ENCODE measurements at places on chromosomes 5 and 9.

DNA sequence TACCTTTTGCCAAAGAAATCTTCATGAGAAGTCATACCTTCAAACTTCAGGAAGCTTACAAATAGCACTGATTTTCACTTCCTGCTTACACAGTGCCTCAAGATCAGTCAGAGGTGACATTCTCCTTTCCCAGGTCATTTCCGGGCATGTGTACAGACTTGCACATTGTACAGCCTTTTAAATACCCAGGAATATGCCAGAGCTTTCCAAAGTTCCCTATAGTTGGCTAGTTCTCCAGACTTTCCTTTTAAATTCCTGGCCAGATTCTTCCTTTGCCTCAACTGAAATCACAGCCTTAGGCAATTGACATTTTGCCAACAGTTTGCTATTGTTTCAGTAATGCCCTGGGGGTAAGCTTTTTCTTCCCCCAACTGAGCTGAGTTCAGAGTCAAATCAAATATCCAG, 47.2 kb downstream of the RFX3 start:
- no peaks in the 10 kb centered on the region for H3K36me3 ChIP-seq
- H3K27me3 ChIP-seq: no peaks in the 10 kb centered on the region
- no peak overlapping the region for H3K27ac ChIP-seq
- no peak overlapping the region for H3K4me3 ChIP-seq
- peaks cover 6% of the 10 kb centered on the region for H3K4me1 ChIP-seq

DNA sequence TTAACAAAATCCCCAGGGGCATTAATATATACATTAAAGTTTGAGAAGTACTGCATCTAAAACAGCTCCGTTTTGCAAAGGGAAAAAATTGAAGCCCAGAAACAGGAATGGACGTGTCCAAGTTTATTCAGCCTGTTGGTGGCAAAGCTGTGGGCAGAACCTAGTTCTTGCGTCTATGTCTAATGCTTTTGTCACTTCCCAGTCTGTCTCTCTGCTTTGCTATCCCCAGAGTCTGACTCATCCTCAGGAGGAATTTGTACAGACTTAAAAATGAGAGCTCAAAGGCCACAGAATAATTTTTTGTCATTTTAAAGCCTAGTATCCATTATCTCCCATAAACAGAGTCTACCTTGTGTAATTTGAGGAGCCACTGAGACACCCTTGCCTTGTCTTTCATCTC, 330.9 kb upstream of the GRIA1 start:
- H3K27ac ChIP-seq: peak overlapping the region; percentile 26
- no peak for DNase-seq
- no peaks in the 10 kb centered on the region for H3K36me3 ChIP-seq
- H3K4me1 ChIP-seq: peaks cover 30% of the 10 kb centered on the region
- H3K4me3 ChIP-seq: no peak overlapping the region

DNA sequence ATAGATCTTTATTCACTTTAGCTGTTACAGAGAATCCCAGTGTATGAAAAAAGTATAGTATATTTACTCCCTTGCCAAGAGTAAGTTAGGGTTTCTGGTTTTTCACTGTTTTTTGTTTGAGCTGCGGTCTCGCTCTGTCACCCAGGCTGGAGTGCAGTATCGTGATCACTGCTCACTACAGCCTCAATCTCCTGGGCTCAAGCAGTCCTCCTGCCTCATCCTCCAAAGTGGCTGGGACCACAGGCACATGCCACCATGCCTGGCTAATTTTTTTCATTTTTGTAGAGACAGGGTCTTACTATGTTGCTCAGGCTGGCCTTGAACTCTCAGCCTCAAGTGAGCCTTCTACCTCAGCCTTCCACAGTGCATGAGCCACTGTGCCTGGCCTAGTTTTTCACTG, 3.0 kb downstream of the RAI14 start:
- H3K4me1 ChIP-seq: 0 out of 2 replicates have a peak, but pooled peaks cover 7% of the 10 kb centered on the region
- no peak for DNase-seq
- no peak overlapping the region for H3K27ac ChIP-seq
- no peaks in the 10 kb centered on the region for H3K27me3 ChIP-seq
- no peaks in the 10 kb centered on the region for H3K36me3 ChIP-seq

DNA sequence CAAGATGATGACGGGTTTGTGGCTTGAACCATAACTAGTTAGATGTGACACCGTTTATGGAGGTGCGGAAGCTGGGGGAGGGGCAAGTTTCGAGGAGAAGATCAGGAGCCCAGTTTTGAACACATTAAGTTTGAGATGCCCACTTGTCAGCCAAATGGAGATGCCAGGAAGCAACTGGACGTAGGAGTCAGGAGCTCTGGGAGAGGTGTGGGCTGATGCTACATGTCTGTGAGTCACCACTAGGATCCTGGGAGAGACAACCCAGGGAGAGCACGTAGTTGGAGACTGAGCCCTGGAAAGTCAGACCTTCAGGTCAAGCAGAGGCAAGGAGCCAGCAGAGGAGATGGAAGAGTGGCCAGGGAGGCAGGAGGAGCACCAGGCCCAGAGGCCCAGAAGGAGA, 48.8 kb upstream of the SLC25A51 start:
- H3K4me1 ChIP-seq: peaks cover 26% of the 10 kb centered on the region
- no peak overlapping the region for H3K27ac ChIP-seq
- no peaks in the 10 kb centered on the region for H3K27me3 ChIP-seq
- peaks cover 63% of the 10 kb centered on the region for H3K36me3 ChIP-seq
- DNase-seq: no peak

- no peaks in the 10 kb centered on the region for H3K27me3 ChIP-seq
- H3K27ac ChIP-seq: no peak overlapping the region
- no peak overlapping the region for H3K4me3 ChIP-seq
Observed at GRCh38 chr9:109903515-109904138, 123.6 kb downstream of the PALM2AKAP2 start.

GRCh38 chr9:7273575-7273974, 515.8 kb downstream of the KDM4C start:
- no peak for DNase-seq
- no peaks in the 10 kb centered on the region for H3K36me3 ChIP-seq
- no peaks in the 10 kb centered on the region for H3K4me1 ChIP-seq
- H3K27ac ChIP-seq: no peak overlapping the region
- no peaks in the 10 kb centered on the region for H3K27me3 ChIP-seq

GRCh38 chr9:134396258-134396742, 70.0 kb downstream of the RXRA start:
- peaks cover 8% of the 10 kb centered on the region for H3K36me3 ChIP-seq
- no peaks in the 10 kb centered on the region for H3K27me3 ChIP-seq
- DNase-seq: no peak
- H3K4me3 ChIP-seq: no peak overlapping the region
- H3K27ac ChIP-seq: no peak overlapping the region

DNA sequence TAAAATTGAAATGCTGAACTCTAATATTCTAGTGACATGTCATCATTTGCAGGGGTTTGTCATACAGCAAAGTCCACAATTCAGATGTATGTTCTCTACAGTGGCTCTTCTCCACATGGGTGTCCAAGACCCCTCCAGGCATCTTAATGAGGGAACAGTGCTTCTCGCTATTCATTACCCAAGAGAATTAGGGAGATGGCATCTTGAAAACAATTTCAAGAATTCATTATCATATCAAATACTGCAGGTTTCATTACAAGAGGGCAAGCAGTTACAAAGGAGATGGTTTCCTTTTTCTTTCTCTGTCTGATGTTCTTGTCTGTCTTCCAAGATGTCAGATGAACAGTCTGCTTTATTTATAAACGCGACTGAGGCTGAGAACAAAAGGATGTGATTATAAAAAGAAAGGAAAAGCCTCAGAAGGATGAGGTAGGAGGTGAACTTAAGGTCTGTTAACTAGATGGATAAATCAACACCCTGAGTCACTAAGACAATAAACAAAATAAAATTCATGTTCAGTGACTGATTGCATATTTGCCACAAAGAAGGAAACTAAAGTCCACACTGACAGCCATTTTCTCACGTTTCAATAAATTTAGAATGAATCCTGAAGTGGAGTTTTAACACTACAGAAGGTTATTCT, 326.7 kb upstream of the EFNA5 start:
- peak; percentile 72 for DNase-seq
- no peaks in the 10 kb centered on the region for H3K36me3 ChIP-seq
- no peak overlapping the region for H3K4me3 ChIP-seq
- H3K27ac ChIP-seq: peak overlapping the region; percentile 59

DNA sequence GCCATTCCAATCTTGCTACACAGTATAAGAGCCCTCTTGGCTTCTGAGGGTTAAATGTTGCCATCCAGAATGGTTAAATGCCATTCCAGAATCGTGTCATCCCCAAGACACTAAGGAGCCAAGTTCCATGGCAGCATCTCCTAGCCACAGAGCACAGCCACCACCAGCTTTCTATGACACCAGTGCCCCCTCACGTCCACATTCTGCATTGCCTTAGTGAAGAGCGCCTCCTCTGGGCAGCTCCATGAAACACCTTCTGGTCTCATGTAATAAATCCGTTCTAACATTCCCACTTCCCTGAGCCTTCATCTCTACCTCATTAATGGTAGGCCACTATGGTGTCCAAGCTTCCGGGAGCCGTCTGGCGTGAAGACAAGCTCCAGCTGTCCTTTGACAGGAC, 12.4 kb downstream of the CBY3 start:
- H3K27ac ChIP-seq: no peak overlapping the region
- peaks cover 10% of the 10 kb centered on the region for H3K36me3 ChIP-seq
- no peak overlapping the region for H3K4me3 ChIP-seq

GRCh38 chr5:84614906-84615305, 230.2 kb upstream of the EDIL3 start:
- no peaks in the 10 kb centered on the region for H3K36me3 ChIP-seq
- H3K27ac ChIP-seq: no peak overlapping the region
- no peak for DNase-seq
- no peak overlapping the region for H3K4me3 ChIP-seq

- DNase-seq: no peak
- no peaks in the 10 kb centered on the region for H3K36me3 ChIP-seq
- H3K27ac ChIP-seq: no peak overlapping the region
- no peak overlapping the region for H3K4me3 ChIP-seq
Observed at GRCh38 chr9:22088053-22088716, 79.1 kb upstream of the CDKN2B start.

- H3K27me3 ChIP-seq: no peaks in the 10 kb centered on the region
- no peak overlapping the region for H3K4me3 ChIP-seq
- no peaks in the 10 kb centered on the region for H3K4me1 ChIP-seq
- no peak overlapping the region for H3K27ac ChIP-seq
Observed at GRCh38 chr5:120630550-120630949, 166.4 kb downstream of the PRR16 start.

DNA sequence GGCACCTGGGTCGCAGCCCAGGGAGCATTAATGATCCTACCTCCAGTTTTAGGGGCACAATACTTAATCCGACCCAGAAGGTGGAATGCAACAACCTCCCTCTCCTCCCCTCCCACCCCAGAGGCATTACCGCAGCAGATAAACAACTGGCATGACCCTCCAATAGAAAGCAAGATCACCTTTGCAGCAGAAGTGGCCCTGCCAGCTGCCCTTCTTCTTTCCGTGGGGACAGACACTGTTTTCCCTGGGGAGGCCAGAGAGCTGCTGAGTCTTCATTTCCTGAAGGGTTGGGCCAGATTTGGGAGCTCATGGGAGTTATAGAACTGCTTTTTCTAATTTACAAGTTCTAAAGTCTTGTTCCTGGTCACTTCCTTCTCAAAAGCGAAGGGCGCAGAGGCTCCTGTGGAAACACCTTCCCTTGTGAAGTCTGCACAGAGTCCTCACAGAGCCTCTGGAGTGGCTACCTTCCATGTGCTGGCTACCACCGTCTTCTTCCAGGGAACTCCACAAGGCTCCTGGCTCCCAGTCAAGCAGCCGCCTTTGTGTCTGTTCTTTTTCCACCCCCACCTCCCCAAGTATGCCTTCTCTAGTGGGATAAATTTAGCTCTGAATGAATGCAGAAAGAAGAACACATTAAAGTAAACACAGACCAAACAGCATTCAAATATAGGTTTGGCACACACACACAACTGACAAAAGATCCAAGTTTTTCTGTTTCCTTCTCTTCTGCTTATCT, 8.0 kb upstream of the PALM2AKAP2 start:
- no peaks in the 10 kb centered on the region for H3K36me3 ChIP-seq
- H3K27ac ChIP-seq: peak overlapping the region; percentile 98
- H3K4me3 ChIP-seq: peak overlapping the region; percentile 25
- peak; percentile 85 for DNase-seq
